ENCODE measurements at places on chromosomes 2 and 18.

GRCh38 chr2:204535764-204536163, 9.5 kb upstream of the PARD3B start:
- no peak for DNase-seq

GRCh38 chr2:203062126-203062525, 47.5 kb downstream of the NBEAL1 start:
- DNase-seq = no peak

DNA sequence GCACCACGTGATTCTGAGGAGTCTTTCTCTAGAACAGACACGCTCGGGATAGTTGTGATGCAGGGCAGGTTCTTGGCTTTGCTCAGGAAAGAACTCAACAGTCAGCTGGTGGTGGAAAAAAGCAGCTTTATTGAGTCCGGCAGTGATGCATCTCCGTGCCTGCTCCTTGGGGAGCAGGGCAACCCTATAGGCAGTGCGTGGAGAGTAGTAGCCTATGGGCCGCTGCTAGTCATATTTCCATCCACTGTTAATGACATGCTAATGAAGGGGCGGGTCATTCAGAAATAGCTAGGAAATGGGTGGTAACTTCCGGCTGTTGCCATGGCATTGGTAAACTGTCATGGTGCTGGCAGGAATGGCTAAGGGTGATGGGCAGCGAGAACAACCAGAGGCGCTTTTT, 11.6 kb upstream of the ACKR3 start:
- DNase-seq = no peak

- DNase-seq = no peak
These were observed 42.2 kb downstream of the LPIN1 start for GRCh38 chr2:11788461-11789124.

DNA sequence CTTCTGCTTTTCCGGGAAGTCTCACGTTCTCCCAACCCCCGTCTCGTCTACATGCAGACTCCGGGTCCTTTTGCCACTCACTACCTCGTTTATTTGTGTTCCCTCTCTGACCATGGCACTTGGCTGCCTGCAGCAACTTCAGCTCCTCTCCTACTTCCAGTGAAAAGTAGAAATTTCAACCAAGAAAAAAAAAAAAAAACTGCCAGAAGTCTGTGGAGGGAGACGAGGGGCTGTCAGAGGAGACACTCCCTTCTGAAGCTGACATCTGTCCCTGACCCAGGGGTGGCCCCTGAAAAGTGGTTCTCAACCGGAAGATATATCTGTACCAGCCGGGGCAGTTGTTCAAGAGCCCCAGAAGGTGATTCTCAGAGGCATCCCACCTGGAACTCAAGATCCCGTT, 742 bp upstream of the MYO5B start:
- no peak for DNase-seq

DNA sequence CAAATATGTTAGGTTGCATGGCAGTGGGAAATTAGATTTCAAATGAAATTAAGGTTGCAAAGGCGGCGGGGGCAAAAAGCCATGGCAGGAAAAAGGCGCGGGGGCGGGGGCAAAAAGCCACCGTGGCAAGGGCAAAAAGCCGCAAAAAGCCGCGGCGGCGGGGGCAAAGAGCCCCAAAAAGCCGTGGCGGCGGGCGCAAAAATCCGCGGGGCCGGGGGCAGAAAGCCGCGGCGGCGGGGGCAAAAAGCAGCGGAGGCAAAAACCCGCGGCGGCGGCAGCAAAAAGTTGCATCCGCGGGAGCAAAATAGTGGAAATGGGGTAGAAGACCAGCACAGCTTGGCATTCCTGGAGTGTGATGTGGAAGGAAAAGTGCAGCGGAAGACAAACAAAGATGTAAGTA, 417.1 kb downstream of the ANKRD30B start:
- DNase-seq = no peak

DNA sequence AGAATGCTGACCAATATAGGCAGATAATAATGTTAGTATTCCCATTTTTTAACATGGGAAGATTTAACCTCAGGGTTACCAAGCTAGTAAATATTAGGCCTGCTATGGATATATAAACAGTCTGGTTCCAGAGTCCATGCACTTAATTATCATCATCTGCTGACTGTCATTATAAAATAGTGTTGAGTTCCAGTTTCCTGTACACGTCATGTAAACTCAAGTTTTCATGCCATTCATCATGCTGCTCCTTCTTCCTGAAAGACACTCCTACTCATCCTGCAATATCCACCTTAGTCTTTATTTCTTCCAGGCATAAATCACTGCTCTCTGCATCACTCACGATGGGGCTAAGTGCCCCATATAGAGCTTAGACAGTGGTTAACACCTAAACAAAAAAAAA, 420.8 kb upstream of the SPHKAP start:
- DNase-seq = no peak

GRCh38 chr2:16862471-16862870, 196.8 kb upstream of the CYRIA start:
- DNase-seq = no peak

DNA sequence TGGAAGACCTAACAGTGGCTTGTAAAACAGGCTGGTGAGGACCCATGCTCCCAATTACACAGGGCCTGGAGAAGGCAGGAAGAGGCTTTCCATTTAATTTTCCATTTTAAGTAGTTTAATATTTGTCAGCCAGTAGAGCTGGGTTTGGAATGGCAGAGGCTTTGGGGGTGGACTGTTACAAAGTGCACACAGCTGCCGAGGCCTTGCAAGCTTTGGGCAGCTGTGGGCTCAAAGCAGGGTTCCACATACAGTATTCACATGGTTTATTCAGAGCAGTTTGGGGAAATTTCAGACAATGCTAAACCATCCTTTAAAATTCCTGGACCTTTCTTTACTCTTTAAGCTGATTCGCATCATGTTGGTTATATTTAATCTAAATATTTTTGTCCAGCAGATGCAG, 132.6 kb downstream of the WDSUB1 start:
- DNase-seq = no peak

GRCh38 chr2:226720948-226721347, 78.7 kb downstream of the IRS1 start:
- DNase-seq = no peak

DNA sequence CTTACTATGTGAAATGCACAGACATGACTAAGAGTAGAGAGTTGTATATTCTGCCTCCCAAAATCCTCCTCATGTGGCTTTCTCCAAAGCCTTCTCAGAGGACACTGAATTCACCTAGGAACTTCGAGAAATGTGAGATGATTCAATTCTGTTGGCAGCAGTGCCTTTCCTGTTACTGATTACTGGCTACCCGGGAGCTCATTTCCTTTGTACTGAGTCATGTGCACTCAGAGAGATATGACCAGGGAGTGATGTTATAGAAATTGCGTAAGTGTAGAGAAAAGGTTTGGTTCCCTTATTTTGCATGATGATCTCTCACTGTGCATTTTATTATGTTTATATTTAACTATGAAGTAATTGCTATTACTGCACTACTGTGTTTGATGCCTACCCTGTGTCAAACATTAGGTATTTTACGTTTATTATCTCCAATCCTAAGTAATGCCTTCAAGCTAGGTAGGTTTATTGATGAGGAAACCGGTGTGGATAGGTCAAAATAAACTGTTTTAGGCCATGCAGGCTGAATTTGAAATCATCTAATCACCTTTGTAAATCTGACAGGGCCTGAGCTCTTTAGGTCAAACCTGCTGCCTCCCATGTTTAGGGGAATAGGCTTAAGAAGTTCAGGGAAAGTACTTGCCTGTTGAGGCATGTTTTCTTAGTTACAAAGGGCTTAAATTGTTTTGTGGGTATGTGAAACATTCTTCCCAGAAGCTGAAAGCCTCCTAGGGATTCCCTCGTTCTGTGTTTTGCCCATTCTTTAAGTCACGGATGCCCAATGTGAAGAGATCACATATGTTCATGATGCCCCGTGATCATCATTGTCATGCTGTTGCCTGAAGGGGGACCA, 86.8 kb downstream of the FMNL2 start:
- no peak for DNase-seq

GRCh38 chr2:13649918-13650317, 933.2 kb downstream of the TRIB2 start:
- DNase-seq = no peak

- DNase-seq = no peak
These were observed 38.0 kb downstream of the NPAS2 start for GRCh38 chr2:100857915-100858314.

DNA sequence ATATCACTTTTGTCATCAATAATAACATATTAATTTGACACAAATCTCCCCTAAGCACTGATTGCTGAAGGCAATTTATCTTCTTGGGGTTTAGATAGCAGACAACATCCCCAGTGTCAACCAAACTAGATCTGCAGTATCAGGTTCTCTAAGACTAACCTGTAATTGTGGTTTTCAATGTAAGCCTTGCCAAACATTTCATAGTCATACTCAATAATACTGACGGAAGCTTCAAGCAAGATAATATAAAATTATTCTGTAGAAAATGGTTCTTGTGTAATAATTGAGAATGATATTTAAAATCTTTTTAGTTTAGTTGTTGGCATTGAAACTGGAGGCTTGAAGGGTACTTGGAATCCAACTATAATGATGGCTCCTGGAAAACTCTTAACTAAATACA, 186.3 kb downstream of the RIT2 start:
- DNase-seq = no peak

DNA sequence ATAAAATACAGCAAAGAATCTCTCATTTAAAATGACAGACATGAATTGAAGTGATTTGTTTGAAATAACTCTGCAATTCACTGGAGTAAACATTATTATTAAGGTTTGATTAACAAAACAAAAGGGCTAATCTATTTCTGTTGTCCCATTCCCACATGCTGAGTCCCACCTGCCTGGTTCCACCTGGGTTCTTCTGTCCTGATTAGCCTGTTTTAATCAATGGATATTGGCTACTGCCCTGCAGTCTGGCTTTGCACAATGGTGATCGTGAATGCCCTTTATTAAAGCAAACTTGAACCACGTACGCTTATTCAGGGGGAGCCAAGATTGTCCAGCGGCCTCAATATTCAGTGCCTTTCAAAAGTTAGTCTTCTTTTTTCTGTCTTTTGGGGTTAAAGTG, 72.8 kb upstream of the CDH19 start:
- no peak for DNase-seq

DNA sequence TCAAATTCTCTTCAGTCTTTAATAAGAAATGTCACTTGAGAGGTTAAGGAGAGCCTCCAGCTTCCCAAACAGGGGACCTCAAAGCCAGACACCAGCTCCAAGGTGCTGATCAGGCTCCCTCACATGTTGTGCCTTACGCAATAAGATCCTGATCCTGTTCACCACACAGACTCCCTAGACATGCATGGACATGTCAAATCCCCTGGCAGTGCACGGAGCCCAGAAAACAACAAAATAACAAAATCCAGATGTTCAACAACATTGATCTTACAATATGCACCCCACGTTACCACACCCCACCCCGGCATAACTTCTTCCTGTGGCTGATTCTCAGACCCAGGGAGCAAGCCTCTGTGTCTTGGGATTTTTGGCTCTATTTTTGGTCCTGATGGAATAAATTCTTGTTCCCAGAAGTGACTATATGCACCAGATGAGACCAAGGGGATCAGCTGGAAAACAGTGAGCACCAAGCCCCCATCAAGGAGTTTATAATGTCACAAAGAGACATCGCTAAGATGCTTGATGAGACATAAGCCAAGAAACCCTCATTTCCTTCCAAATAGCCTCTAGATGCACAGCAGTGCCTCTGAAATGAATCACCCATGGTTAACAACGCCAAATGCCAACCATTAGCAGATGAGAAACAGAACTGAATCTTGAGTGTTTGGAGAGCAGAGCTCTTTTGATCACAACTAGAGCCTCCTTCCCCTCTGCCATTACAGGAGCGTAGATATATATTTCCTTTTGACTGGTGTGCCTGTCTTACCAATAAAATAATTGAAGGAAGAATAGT, 198.2 kb downstream of the PRKCE start:
- DNase-seq = no peak

DNA sequence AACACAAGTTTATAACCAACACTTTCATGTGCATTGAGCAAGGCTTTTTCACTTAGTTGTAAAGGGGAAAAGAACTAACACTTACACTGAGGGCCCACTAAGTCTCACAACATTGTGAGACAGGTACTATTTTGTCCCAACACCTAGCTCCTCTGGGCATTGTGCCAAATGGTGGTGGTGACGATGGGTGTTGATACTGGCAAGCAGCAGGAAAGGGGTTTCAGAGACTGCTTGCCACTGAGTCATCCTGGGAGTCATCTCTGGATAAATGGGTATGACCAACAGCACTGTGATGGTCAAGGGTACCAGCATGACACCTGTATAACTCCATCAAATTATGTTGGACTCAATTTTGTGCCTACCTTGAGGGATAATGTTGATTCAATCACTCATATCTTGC, 138.8 kb upstream of the ITGA6 start:
- DNase-seq = no peak

DNA sequence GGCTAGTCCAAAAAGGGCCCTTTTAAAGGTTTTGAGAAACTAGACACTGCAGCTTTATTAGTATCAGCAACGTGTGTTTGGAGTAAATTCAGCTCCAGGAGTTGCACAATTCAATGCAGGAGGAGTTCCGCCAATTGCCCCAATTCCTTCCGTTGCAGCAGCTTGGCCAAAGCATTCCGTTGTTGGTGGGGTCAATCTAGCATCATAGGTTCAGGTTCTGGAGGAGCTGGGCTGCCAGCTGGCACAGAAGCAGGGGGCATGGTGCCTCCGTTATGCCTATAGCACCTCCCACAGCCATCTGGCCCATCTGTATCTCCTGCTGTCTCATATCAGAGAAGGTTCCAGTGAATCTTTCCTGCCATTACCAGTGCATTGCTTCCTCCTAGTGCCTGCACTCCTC, 55.4 kb downstream of the REL start:
- no peak for DNase-seq

DNA sequence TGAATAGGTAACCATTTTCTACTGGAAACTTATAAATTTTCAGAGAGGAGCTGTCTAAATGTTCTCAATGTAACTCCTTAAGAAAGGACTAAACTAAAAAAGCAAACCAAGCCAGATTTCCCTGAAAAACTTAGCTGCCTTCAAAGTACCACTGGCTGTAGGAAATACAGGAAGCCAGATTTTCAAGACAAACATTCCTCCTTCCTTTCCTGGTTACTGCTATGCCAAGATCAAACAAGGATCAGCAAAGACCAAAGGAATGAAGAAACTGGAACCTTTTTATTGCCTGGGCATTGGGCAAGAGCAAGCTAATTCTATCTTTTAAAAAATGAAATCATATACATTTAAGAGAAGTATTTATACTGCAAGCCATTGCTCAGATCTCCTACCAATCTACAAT, 212.7 kb downstream of the DYM start:
- DNase-seq = no peak

DNA sequence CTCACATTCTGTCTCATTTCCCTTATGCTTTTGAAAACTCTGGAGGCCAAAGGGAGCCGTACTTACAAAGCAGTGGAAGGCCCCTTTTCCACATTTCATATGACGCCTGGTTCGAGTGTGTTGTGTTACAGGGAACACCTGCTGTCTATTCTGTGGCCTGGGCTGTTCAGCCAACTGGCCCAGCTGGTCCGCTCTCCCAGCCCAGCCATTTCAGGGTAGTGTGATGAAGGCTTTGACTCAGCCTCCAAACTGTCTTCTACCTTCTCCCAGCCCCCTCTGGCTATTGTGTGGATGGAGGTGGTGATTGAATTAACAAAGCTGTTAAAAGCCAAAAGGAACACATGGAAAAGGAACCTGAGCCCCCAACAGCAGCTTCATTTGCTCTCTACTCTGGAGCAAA, 233.8 kb downstream of the ICOS start:
- DNase-seq = no peak

Measured in amygdala (tissue), 56 donors.